SJCRH30 (cell line): ENCODE measurements at places on chromosomes 1 and 21. TPM values are rescaled to one million over a fixed set of nuclear protein-coding genes. Genes with fewer than 3 reads are reported as not detected.

DNA sequence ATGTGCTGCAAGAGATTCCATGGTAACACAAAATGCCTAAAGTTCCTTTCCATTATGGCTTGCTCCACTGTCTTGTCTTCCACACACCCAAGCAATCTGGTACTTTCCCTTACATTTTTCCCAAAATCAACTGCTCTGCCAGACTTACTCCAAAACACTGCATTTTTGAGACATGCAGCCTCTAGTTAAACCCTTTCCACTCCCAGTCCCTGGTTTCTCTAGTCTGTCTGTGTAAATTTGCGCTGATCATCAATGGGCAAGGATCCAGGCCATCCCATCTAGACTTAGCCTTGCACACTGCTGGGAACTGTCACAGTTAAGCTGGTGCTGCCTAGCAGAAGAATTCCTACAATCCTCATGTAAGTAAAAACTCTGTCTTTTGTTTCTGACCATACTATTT lies 47.8 kb downstream of the DAB1 start:
- no peak for DNase-seq

GRCh38 chr1:1986451-1987141 lies 17.0 kb downstream of the CFAP74 start:
- DNase-seq, result no peak

DNA sequence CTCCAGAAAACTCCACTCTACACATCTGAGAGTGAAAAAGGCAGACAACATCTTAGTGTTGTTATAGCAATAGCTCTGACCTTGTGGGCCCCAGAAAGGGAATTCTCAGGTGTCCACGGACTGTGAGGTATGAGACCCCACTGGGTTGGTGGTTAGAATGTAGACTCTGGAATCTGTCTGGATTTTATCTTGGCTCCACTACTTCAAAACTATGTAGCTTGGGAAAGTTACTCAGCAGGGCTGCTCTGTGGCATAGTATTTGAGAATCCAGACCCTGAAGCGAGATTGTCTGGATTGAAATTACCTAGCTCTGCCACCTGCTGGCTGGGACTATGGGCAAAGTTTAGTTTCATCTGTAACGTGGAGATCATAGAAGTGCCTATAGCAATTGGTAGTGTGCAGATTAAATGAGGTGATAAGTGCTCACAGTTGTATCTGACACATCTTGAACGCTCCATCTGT lies 25.8 kb downstream of the PRDM2 start:
- DNase-seq, result no peak

- DNase-seq, result no peak
Observed at GRCh38 chr1:5311634-5312292, 657.4 kb downstream of the AJAP1 start.

DNA sequence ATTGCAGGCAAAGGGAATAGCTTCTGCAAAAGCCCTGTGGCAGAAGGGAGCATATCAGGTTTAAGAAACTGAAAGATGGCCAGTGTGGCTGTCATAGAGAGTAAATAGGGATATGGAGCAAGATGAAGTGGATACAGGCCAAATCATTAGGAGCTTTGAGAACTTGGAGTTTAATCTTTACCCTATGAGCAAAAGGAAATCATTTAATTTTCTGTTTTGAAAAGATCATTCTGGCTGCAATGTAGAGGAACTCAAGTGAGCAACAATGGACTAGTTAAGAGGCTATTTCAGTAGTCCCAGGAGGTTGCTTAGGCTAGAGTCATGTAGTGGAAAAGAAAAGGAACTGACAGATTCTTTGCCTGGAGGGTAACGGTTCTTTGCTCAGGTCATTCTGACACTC lies 47.2 kb downstream of the RAP1A start:
- DNase-seq, result no peak

DNA sequence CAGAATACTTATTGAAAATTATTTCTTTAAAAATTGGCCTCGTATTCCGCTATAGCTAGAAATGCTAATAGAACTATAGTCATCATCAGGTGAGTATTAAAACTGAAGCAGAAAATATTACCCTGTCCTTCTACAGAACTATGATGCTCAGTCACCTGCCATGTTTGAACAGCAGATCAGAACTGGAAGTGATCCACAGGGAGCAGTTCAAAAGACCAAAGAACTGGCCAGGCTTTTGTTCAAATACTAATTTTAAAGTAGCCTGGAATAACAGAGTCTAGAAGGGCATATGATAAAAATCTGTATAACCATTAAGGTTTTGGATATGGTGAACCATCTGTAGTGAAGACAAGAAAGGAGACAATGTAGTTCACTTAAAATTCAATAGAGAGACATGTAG lies 94.4 kb downstream of the GPR161 start:
- DNase-seq, result no peak

DNA sequence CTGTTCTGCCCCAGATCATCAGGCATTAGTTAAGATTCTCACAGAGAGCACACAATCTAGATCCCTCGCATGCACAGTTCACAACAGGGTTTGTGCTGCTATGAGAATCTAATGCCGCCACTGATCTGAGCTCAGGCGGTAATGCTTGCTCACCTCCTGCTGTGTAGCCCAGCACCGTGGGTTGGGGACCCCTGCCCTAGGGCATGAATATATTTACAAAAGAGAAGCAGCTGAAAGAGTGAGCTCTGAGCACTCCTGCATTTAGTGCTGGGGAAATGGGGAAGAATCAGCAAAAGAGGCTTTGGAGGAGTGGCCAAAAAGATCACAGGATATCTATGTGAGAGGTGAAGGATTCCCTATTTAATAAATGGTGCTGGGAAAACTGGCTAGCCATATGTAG lies 5.6 kb downstream of the CFAP57 start:
- no peak for DNase-seq

GRCh38 chr1:3204725-3205124 lies 135.7 kb downstream of the PRDM16 start:
- DNase-seq, result no peak

DNA sequence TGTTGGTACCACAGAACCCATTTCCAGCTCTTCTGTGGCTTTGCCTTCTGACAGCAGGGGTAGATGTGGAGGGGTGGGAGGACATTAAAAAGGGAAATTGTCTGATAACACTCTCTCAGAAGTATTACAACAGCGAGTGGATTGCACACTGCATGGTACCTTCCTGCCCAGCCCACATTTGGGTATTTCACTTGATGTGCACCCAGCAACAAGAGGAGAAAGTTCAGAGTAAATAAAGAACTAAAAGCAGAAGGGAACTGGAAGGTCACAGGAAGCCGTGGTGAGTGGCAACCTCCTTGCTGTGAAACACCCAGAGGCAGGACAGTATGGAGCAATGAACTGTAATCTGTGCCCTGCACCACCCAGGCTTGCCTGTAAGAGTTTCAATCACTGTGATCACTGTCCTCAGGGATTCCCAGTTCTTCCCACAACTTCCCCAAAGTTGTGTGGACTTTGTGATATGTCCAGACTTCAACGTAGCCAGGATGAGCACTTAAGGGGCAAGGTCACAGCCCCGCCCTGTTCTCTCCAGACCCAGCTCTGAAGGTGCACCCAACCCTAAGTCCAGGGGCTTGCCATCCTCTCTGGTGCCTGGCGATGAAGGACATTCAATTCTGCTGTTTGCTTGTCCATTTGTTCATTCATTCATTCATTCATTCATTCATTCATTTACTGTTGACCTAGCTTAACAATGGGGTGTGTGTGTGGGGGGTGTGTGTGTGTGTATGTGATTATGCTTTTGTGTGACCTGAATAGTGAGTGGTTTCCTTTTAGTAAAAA lies 18.7 kb upstream of the F5 start:
- no peak for DNase-seq

DNA sequence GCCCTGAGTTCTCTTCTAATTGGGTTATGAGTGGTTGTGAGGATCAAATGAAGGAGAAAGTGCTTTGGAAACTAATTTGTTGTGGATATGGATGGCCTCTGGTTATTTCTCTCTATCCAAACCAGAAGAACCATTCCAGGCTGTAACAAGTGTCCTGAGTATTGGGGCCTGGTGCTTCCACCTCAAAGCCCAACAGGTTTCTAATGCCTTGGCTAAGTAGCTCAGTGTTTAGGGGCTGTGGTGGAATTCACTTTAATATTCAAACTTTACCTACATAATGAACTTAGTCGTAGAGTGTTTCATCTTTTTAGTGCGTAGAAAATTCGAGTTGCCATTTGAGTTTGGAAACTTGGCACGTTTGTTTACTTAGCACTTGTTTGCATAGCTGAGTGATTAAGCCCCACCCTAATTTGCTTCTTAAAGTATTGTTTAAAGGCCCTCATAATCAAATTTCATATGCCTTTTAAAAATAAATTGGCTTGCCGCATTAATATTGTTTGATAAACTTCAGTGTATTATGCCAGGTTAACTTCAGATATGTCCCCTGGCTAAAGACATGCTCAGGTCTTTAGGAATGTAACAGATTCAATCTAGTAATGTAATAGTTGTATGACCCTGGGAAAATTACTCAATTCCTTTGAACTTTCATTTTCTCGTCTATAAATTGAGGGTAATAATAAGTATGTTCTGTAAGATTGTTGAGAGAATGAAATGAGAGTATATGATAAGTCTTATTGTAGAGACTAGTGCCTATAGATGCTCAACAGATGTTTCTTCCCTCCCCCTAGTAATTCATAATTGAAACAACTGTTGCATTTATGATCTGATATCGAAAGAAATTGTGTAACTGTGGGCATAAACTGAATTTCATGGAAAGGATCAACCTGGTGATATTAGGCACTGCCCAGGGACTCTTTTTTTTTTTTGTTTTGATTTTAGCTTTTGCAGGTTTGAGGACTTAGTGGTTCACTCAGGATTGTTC lies 1.6 kb downstream of the AGO4 start:
- no peak for DNase-seq

The CLDN19 gene
- total RNA-seq, result 0.12 and 0.23 TPM in 2 replicates

The OR6K3 gene
- not detected in 2 replicates for total RNA-seq
